ENCODE measurements at places on chromosomes 2 and 18.

DNA sequence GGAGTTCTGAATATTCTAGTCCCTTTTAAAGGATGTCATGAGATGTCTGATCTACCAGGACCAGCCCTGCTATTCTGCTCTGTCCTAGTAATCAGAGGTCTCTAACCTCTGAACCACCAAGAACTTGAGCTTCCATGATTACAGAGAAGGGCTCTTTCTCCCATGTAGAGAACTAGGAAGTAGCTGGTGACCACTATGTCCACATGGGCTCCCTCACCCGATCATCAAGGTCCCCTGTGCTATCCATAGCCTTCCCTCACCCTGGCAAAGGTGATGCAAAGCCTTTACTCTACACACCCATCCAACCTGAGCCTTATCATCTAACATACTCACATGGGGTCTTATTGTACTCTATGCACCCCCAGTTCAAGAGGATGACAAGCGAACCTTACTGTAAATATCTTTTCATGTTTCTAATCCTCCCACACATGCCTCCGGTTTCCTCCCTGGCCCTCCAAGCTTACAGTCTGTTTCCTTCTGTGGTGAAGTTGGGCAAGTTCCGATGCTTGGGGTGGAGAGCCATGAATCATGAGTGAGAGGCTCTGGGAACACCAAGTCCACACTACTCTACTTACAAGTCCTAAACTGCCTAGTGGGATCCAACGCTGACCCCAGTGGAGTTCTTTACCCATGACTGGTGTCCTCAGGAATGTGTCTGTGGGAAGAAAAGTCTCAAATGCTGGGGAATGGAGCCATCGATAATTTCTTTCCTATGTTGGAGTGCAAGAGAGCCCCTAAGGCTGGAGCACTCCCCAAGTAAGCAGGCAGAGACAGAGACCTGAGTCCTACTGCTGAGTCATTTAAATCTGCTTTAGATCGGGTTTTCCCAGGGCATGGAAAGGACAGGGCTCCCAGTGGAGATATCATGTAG, 73.3 kb upstream of the KLF7 start:
- DNase-seq: no peak

DNA sequence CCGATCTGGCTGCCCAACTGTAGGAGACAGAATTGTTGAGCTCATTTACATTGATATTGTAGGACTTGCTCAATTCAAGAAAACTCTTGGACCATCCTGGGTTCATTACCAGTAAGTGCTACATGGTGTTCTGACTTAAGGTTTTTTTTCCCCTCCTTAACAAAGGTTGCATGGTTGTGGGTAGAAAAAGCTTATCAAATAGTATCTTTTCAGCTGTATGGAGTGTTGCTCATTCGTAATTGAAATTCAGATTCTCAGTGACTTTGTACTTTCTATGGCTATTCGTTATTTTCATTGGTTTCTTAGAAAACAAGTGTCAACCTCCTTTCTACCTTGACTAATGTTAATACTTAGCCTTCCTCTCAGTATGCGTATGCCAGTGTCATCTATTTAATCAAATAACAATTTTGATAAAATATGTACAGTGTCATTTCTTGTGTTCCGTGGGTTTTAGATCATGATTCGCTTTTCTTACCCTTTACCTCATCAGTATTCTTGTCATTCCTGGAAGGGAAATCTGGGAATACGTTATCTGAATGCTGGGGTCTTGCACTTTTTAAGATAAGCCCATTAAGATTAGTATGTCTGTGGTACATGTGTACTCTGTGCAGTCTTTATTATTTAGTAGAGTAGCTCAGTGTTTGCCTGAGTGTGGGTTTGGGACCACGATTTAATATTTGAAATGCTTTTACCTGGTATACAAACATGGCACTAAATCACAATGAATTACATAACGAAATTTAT, 91.3 kb downstream of the MGAT5 start:
- DNase-seq: no peak

GRCh38 chr2:163641986-163642385, 93.8 kb downstream of the FIGN start:
- no peak for DNase-seq

DNA sequence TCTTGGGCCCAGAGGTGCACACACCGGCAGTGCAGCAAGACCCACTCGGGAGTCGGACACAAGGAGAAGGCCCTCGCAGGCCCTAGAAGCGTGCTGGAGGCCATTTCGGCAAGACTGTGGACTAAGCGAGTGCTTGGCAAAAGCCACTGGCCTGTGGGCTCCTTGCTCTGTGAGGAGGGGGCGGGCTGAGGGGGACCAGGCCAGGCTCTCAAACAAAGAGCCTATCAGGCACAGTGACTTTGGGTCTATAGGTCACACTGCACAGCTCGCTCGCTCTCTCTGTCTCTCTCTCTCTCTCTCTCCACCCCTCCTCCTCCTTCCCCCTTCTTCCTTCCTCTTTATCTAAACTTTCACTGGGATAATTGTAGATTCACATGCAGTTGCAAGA, 23.6 kb upstream of the ZCCHC2 start:
- no peak for DNase-seq

DNA sequence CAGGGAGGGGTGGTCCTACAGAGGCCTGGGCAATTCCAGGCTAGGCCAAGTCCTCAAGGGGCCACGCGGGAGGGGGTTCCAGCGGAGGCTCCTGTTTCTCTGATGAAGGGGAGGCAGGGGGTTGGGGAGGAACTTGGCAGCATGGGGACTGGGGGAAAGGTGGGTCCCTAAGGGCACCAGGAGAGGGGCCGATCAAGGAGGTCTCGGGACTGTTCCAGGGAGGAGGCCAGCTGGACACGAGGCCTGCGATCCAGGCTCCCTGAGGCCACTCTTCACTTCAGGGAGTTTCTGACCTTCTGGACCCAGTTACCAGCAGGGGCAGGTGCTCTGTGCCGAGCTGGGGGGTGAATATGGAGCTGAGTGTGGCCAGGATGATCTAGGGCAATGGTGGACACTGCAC, 71.5 kb downstream of the ASB1 start:
- no peak for DNase-seq

GRCh38 chr2:200735061-200735460, 76.6 kb upstream of the BZW1 start:
- no peak for DNase-seq

DNA sequence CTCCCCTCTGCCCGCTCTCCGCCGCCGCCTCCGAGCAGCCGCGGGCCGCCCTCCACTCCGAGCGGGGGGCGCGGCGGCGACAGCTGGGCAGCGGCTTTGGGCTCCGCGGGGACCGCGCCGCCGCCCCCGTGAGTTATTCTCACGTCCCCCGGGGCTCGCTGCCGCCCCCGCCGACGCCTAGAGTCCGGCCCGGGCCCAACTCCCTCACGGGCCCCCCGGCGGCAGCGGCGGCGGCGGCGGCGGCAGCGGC, 645 bp downstream of the MIB1 start:
- DNase-seq: no peak

- no peak for DNase-seq
Observed at GRCh38 chr2:68169308-68169707, 11.6 kb downstream of the PNO1 start.

GRCh38 chr2:11682590-11682915, 12.6 kb upstream of the NTSR2 start:
- no peak for DNase-seq

- DNase-seq: no peak
Observed at GRCh38 chr2:44543773-44544725, 182.3 kb downstream of the CAMKMT start.

DNA sequence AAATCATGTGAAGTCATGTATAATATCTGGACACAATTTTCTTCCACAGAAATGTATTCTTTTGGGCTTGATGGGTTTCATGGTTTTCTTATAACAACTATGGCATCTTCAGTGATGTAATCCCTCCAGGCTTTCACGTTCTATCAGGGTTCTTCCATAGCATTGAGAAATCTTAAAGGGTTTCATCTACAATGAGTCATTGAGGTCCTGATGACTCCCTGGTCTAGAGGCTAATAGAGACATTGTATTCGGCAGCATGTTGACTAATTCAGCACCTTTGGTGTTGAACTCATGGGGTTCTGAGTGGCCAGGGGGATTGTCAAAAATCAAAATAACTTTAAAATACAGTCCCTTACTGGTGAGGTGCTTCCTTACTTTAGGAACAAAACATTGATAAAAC, 614.0 kb upstream of the CRIM1 start:
- DNase-seq: no peak

GRCh38 chr2:136008205-136008865, 22.9 kb upstream of the DARS1 start:
- DNase-seq: no peak

DNA sequence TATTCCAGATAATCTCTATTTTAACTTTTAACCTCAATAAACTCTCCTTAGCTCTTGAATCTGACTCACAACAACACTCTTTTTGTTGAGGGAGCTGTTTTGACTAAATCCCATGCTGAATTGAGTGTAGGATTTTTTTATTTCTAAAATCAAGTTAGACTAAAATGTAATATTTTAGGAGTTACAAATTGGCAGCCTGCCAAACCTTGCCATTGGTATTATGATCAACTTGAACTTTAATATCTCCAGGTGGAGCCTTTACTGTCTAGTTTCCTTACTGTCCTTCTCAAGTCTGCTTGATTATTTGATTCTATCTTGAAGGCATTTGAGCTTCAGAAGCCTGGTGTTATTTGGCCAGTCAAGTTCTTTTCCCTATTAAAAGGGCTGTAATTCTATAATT, 8.7 kb downstream of the PIKFYVE start:
- no peak for DNase-seq

DNA sequence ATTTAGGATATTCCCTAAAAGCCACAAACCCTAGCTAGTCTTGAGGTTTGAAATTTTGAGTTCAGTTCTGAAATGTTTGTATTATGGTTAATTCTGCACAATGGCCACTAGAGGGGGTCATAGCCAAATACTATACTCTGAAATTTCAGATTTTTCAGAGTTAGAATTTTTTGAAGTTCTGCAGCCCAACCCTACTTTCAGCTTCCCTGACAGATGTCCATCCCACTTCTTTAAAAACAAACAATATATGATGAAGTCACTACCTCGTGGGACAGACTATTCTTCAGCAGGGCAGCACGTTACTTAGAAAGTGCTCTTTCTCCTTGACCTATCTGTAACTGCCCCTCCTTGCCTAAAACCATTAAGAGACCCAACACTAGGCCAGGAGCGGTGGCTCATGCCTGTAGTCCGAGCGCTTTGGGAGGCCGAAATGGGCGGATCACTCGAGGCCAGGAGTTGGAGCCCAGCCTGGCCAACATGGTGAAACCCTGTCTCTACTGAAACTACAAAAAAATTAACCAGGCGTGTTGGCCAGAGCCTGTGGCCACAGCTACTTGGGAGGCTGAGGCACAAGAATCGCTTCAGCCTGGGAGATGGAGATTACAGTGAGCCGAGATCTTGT, 48.2 kb upstream of the PAPOLG start:
- DNase-seq: peak; percentile 70

GRCh38 chr2:146869328-146869727, 975.5 kb upstream of the ACVR2A start:
- DNase-seq: no peak

DNA sequence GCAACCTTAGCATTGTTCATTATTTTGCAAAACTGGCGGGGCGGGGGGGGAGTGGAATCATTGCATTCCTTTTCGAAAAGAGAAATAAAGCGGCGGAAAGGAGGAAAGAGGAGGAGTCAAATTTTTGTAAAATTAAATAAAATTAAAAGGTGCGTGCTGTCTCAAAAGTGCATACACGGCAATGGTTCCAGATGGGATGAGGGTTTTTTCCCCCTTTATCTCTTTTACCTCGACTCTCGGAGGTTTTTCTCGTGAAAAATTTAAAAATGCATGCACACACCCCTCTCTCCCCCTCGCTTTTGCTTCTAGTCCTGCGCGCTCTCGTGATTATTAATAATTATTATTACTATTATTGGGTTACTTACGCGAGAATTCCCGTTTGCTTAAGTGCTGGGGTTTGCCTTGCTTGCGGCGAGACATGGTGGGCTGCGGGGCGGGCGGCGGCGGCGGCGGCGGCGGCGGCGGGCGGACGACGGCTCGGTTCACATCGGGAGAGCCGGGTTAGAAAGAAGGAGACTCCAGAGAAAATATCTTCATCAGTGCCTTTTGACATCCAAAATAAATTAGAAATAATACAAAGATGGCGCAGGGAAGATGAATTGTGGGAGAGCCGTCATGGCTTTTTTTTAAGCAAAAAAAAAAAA, 481 bp downstream of the BCL11A start:
- DNase-seq: no peak

DNA sequence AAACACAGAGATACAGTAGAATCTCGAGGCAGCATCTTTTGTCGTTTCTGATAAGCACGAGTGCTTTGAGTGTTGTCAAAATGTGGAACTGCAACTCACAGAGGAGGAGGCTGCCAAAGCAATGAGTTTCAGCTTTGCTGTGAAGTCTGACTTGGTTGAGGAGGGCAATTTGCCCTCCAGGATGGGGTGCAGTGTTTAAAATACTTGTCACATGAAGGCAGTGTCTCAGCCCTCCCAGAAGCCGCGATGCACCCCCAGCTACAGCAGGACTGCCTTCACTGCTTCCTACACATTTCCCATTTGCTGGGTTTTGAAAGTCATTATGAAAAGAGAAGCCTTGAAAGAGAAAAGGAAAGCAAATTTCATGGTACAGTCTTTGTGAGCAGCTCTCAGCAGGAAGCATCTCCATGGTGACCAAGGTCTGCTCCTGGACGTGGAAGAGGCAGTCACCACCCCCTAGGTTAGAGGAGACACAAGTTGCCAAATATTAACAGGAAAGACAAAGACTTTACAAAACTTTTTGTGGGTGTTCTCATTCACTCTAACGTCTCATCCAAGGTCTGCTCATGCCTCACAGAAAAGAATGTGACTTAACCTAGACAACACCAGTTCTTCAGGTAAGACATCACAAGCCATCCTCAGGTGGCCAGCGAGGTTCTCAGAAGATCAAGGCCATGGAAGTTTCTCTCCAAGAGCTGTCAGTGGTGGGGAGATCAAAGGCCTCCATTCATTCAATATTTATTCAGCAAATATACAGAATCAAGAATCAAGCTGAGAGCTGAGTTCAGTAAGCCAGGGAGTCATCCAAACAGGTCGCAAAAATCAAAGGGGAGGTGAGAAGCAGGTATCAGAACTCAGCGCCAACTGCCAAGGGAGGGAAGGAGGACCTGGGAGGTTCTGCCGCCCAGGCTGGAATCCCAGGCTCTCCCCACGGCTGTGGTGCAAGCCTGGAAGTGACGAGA, 476.0 kb downstream of the EIPR1 start:
- peak; percentile 69 for DNase-seq

DNA sequence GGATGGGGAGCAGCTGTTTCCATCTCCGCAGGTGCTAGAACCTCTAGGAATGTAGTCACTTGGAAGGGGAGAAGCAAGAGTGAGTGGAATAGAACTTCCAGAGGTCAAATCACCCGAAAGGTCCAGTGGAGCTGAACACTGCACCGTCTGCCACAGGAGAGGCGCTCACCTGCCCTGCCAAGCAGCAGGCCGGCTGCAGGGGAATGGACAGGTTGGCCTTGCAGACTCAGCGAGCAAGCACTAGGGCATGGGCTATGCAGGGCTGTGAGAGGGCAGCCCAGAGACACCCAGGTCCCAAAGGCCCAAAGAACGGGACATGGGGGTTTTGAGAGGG, 214.2 kb downstream of the TNS1 start:
- no peak for DNase-seq

GRCh38 chr2:134178138-134178877, 75.6 kb upstream of the MGAT5 start:
- no peak for DNase-seq
